Stimulated activated CD4-positive, alpha-beta T cell treated with anti-CD3 and anti-CD28 coated beads, Interleukin-2, amount 100 ng/mL, for 4 hours (primary cell): ENCODE measurements at places on chromosomes 2 and 18.

GRCh38 chr2:12856934-12857601 is 140.3 kb downstream of the TRIB2 start:
- no peak for DNase-seq

DNA sequence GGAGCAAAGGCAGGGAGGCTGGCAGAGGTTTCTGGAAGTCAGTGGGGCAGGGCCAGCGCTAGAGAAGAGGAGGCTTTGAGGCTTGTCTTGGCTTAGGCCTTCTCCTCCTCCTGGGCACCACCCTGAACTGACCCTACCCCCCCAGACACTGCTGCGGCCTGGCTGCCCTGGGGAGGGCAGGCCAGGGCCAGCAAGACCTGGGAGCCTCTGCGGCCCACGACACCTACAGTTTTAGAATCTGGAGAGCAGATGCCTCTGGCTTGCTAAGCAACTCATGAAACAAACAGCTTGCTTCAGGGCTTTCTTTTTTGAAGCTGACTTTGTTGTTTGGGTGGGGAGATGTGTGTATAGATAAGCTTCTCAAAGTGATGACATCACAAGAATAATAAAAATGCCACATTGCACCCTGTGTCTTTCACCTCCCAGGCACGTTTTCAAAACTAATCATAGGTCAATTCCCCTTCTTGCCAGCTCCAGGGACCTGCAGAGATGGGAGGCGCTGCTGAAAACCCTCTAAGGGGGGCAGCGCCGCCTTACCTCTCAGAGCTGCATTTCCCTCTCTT is 46.2 kb upstream of the SMAD7 start:
- DNase-seq: no peak

- no peak for DNase-seq
These were observed 52.7 kb downstream of the MAP2 start for GRCh38 chr2:209476367-209477208.

- no peak for DNase-seq
These were observed 14.3 kb upstream of the TANC1 start for GRCh38 chr2:158953926-158954763.

DNA sequence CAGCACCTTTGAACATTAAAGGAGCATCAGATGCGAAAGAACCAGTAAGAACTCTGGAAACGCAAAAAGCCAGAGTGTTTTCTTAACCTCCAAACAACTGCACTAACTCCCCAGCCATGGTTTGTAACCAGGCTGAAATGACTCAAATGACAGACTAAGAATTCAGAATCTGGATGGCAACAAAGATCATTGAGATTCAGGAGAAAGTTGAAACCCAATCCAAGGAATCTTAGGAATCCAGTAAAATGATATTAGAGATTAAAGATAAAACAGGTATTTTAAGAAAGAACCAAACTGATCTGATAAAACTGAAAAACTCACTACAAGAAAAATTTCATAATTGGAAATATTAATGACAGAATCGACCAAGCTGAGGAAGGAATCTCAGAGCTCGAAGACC is 116.7 kb downstream of the PTRHD1 start:
- DNase-seq: no peak

DNA sequence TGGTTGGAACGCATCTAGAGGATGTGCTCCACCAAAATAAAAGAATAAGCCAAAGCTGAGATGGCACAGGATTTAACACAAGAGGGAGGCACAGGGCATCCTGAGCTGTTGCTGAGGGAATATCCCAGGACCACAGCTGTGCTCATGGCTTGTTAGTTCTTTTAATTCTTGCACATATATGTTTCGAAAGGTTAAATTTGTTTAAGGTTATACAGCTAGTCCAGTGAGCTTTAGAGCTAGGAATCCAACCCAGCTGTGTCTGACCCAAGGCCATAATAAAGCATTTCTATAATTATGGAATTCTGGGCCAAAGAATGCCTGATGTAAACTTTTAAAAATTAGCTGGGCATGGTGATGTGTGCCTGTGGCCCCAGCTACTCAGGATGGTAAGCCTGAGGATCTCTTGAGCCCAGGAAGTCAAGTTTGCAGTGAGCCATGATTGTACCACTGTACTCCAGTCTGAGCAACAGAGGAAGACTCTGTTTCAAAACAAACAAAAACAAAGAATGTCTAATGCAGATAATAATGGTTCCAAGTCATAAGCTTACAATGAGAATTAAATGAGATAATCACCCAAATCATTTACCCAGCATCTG is 66.4 kb upstream of the CCBE1 start:
- no peak for DNase-seq

- DNase-seq: no peak
These were observed 236.8 kb upstream of the ATP5MC3 start for GRCh38 chr2:175418224-175418835.

DNA sequence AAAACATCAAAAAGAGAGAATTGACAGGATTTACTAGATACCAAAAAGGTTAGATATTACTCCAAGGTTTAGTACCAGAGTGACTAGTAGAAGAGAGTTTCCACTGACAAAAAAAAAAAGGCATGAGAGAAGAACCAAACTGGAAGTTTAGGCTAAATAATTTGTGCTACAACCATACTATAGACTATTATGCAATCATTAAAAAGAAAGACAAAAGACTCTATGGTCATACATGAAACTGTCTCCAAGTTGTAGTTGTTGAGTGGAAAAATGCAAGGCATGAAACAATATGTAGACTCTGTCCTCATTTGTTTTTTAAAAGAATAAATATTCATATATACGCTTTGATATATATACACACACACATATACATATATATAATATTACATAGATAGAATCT is 1.7 kb upstream of the EXOC6B start:
- no peak for DNase-seq

DNA sequence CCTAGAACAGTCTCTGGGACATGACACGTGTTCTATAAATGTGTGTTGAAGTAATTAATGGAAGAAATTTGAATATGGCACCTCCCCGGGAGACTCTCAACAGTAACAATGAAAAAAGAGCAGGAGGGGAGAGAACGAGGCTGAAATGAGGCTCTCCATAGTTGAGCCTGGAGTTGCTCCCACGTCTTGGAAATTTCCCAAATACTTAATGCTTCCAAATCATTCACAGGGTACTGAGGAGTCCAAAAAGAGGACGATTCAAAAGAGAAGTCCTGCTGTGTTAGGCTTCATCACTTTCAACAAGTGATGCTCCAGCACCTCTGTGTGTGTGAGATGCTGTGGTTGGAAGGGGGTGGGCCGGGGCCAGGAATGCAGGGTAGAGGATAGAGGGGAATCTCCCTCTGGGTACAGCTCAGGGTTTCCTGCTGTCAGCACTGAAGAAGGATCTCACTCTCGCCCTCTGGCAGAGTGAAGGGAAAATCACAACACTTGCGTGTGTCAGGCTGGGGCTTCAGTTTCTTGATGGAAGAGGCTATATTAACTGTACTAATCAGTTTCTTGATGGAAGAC is 18.1 kb upstream of the ZNF407 start:
- DNase-seq: no peak

- DNase-seq: no peak
These were observed 557.2 kb downstream of the CPS1 start for GRCh38 chr2:211113334-211114175.

- no peak for DNase-seq
These were observed 318.8 kb downstream of the ZEB2 start for GRCh38 chr2:144201126-144201525.

GRCh38 chr2:1754046-1754445 is 9.7 kb upstream of the PXDN start:
- DNase-seq: no peak

GRCh38 chr2:195652911-195653310 is 4.1 kb upstream of the SLC39A10 start:
- no peak for DNase-seq

DNA sequence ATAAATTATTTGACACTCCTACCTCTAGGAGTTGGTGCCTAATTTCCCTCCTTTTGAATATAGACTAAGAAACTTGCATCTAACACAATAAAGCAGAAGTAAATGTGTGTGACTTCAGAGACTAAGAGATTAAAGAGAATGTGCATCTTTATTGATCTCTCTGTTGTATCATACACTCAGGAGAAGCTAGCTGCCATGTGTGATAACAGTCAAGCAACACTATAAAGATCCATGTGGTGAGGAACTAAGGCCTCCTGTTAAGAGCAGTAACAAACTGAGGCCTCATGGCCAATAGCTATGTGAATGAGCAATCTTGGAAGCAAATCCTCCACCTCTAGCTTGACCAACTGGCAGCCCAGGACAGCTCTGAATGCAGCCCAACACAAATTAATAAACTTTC is 3.4 kb downstream of the FANCL start:
- DNase-seq: no peak

DNA sequence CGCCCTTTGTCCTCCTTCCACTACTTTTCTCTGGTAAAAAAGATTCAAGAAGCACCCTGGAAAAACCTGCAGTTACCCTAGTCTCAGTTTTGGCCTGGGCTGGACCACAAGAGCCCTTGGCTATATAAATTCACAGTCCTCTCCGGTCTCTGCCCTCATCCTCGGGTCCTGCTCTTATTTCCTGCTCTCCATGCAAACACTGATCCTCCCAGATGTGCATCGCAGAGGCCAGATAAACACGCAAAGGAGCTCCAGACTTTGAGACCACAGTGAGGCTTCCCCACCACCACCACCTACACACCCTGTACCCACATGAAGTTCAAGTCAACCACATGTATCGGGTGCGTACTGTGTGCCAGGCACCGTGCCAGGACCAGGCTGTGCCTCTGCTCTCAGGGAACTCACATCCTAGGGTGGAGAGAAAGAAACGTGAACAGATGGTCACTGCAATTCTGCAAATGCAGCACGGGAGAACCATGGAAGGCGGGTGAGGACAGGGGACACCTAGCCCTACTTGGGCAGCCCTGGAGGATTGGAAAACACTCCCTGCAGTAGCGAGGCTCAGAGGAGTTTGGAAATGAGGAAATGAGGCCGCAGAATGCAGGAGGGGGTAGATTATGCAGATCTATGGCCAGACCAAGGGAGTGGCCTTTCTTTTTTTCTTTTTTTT is 7.4 kb downstream of the CTDSP1 start:
- DNase-seq: no peak

GRCh38 chr2:27074738-27075565 is 3.5 kb upstream of the EMILIN1 start:
- no peak for DNase-seq

GRCh38 chr2:121135168-121135853 is 149.7 kb downstream of the TFCP2L1 start:
- DNase-seq: no peak

GRCh38 chr2:134143568-134143967 is 110.3 kb upstream of the MGAT5 start:
- DNase-seq: no peak

DNA sequence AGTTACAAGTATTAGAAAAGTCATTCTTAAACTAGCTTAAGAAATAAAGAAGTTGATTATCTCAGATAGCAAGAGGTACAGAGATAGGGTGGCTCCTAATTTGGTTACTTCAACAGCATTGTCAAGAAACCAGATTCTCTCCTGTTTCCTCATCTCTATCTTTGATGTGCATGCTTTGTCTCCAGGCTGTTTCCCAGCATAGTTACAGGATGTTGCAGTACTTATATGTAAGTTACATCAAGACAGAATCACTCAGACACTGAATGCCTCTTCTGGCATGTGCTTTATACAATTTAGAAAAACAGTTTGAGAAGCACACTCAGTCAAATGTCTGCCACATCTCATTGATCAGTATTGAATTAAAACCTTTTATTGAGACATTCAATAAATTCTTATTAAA is 189.5 kb upstream of the UBE2E3 start:
- no peak for DNase-seq

DNA sequence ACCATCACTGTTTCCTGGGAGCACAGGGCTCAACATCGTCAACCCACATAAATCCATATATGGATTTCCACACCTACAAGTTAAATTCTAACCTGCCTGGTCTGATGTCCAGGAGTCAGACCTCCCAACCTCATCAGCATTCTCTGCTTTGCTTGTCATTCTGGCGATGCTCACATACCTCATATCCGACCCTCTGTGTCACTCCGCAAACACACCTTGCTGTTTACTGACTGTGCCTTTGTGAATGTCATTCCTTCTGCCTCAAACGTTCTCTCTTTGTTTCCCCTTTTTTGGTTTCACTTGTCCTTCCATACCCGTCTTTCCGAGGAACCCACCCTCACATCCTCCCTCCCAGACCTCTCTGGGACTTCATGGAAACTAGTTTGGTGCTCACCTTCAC is 187.1 kb downstream of the ACTR3 start:
- DNase-seq: no peak

DNA sequence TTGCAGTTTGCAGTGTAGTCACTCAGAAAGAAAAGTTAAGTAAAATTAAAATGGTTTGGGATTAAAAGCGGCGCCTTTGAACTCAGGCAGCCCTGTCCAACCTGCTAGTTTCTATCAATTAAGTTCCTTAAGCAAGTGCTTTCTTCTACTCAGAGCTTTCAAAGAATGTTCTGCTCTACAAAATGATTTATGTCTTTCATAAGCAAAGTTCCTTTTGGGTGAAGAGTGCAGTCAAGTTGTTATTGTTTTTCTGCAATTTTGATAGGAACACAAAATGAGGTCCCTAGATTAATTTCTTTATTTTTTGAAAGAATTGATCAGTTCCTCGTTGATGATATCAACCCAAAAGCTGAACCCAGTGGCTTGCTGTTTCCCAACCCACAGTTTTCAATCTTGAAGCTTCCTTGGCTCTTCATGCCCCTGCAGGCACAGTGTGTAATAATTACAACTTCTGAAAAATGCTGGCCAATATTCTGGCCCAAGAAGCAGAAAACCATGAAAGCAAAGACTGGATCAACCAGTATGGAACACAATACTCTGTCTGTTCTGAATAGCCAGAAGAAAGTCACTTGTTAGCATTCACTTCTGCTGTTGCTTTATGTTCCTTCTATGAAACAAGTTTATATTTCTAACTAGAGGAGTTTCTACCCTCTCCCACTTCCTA is 89.1 kb downstream of the TGIF1 start:
- no peak for DNase-seq

GRCh38 chr2:176066645-176067588 is 16.8 kb downstream of the EVX2 start:
- DNase-seq: no peak

DNA sequence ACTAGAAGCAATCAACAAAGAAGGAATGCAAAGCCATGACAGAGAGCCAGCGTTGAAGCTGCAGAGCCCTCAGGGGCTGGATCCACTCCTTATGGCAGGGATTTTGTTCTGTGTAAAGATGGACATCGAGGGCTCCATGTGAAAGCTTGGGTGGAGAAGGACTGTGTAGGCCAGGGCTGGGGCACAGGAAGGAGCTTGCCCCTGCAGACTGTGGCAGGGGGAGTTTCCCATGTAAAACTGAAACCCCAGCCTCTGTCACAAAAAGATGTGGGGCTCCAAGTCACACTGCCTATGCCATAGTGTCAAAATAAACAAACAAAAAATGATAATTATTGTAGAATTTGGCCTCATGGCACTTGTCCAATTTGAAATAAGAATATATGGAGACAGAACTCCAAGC is 408.7 kb upstream of the HS6ST1 start:
- DNase-seq: no peak

- no peak for DNase-seq
These were observed 2.6 kb upstream of the RNF149 start for GRCh38 chr2:101310834-101311695.
